ENCODE measurements at places on chromosomes 2 and 18.

DNA sequence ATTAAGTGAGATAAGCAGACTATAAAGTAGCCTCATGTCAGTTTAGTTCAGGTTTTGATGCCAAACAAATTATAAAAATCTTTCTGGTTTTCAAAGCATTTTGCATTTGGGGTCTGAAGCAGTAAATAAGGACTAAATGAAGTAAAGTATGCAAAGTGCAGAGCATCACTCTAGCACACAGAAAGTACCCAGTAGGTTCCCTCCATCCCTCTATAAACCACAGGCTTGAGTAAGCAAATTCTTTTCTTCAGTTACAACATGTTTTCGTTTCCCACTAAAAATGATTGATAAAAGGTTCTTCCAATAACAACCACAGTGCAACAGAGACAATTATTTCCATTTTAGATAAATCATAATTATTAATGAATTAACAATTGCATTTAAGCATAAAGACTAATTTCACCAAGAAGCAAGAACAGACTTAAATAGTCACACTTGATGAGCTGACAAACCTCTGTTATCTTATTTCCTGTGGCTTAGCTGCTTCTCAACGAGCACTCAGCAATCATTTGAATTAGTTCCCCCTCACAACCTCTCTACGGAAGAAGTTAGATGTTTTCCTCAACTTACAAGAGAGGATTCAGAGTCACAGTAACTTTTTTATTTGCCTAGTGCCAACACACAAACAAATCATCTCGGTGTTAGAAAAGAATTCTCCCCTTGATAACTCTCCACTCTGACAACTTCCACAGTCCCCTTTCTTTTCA lies 249.8 kb downstream of the NBAS start:
- DNase-seq = peak; percentile 21

GRCh38 chr18:23868136-23868785 lies 146.3 kb upstream of the TTC39C start:
- DNase-seq = no peak

DNA sequence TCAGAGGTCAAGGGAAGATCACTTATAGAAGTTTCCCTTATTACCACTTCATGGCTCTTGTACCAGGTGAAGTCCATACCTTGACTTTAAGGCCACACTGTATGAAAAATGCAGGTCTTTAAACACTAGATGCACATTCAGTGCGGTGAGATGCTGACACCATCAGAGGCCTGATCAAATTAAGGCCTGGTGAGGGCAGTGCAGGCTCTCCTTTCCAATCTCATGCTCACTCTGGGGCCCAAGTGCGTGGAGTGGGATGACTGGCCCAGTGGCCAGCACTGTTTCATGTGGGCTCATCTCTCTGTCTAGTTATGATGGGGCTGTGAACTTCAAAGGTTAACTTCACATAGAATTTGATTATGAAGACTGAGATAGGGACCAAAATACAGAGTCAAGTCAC lies 281.1 kb downstream of the SLC4A3 start:
- DNase-seq = no peak

DNA sequence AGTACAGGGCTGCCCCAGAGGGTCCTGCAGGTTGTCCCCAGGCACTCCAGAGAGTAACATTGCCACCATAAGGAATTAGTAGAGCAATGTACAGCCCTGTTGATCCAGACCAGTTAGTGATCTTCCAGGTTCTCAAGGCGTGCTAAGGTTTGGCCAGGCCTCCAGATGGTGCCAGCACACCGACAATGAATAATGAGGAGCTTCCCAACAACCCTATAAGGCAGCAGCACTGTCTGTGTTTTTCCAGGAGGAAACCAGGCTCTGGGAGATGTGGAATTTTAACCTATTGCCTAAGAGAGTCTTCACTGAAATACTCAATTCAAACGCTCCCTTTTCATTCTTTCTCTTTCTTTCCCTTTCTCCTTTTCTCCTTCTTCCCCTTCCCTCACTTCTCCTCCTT lies 122.1 kb downstream of the MGAT5 start:
- peak; percentile 68 for DNase-seq

DNA sequence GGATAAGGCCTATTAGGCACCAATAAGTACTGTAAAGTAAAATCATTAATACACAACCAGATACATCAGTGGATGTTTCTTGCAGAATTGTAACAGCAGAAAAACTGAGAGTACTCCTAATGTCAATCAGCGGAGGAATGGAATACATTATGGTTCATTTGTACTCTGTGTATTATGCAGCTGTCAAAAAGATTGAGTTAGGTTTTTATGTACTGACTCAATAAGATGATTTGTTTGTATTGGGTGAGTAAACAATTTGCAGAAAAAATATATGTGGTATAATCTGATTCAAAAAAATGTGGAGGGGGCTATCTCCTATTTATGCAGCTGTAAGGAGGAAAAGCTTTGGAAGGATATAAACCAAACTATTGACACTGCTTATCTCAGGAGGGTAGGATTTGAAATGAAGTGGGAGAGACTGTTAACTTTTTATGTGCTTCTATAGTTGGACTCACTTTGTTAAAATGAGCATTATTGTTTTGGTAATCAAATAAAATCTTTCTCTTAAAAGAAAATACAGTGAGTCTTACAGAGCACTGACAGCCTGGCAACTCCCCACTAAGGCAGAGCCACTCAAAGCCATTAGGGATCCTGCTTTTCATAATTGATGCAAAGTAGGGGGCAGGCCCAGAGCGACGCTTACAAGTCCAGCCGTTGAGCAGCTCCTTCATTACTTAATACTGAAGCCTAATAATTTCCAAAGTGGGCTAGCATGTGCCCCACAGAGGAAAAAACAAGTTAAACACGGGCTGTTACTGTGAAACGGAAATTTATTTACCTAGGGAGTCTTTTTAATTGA lies 168.8 kb downstream of the PHLPP1 start:
- no peak for DNase-seq

- peak; percentile 93 for DNase-seq
Measured at GRCh38 chr2:173109253-173110188, 33.9 kb downstream of the MAP3K20 start.

Data from fibroblast of skin of right quadriceps (primary cell).